ENCODE measurements at places on chromosomes 12 and 14.

- peak; percentile 81 for DNase-seq
Observed at GRCh38 chr14:49865431-49865859, 12.9 kb upstream of the NEMF start.

DNA sequence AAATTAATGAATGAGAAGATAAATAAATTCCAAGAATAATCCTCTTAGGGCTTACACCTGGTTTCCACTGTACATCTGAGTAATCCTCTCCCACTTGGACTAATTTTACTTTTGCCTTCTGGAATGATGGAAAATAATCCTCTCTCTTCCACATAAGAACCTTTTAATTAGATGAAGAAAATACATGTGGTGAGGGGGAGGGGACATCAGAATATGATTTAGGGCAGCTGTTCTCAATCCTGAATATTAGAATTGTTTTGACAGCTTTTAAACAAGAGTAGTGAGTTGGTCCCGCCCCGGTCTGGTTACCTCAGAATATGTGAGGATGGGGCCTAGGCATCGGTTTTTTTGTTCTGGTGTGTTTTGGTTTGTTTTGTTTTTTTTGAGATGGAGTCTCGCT lies 51.5 kb downstream of the HECTD4 start:
- no peak for DNase-seq

DNA sequence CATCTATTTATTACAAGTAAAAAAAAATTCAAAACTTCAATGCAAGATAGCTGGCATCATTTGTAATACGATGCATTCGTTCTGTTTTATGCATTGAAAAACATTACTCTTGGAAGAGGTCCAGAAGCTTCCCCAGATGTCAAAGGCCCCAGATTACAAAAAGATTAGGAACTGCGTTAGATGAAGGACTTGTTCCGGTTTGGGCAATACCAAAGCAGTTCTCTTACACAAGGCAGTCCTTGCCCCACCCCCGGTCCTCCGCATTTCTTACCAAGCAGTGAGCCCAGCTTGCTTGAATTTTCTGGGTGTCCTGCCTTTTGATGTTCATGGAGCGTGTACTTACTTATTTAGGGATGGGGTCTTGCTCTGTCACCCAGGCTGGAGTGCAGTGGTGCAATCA lies 4.8 kb upstream of the HVCN1 start:
- DNase-seq, result no peak

DNA sequence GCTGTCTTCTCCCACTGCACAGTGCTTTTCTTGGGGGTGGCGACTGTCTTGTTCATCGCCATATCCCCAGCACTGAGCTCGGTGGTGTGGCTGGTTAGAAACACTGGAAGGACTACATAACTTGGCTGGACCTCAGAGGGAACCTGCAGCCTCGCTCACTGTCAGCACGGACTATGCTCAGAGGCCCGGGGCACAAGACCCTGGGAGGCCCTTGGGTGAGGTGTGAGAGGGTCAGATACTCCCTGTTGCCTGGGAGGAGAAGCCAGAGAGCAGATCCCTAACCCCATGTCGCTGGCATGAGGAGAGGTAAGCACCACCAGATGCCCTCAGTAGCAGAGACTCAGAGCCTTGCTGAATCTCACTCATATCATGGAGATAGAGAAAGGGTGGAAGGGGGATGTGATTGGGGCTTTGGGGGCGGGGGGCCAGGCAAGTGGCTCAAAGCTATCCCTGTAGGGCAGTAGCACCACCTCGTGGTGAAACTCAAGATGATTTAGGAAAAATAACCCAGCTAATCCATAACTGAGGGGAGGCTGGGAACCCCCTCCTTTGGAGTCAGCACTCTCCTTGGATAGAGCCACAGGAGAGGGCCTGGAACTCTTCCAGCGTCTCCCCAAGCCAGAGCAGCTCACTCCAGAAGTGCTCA lies 18.7 kb upstream of the HDAC7 start:
- no peak for DNase-seq

GRCh38 chr12:121388421-121388981 lies 11.4 kb upstream of the RNF34 start:
- DNase-seq, result no peak

GRCh38 chr12:116376354-116377193 lies 99.1 kb upstream of the MED13L start:
- peak; percentile 17 for DNase-seq

DNA sequence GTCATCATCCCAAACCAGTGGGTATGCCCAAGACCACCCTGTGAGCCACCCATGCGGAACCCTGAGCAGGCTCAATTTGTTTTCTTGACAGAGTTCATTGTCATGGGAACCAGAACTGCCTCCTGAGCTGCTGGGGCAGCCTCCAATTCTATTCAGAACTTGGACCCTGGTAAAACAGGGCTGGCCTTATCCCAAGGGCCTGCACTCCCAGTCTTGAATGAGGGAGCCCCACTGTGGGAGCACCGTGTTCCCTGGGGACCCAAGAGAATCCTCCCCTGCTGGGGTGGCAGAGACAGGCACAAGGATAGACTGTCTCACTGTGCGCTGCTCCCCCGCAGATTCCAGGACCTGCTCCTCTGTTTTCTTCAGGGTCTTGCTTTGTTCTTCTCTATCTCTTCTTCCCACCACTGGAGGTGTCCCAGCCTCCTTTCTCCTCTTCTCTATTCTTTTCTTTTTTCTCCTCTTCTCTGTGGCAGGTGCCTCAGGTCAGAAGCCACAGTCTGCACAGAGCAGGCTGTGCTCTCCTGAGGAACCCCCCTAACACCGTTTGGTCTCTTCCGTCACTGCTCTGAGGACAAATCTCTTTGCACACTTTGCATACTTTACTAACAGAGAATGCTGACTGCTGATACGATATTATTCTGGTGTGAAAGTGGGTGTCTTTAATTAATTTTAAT lies 31.2 kb upstream of the CHPT1 start:
- no peak for DNase-seq

DNA sequence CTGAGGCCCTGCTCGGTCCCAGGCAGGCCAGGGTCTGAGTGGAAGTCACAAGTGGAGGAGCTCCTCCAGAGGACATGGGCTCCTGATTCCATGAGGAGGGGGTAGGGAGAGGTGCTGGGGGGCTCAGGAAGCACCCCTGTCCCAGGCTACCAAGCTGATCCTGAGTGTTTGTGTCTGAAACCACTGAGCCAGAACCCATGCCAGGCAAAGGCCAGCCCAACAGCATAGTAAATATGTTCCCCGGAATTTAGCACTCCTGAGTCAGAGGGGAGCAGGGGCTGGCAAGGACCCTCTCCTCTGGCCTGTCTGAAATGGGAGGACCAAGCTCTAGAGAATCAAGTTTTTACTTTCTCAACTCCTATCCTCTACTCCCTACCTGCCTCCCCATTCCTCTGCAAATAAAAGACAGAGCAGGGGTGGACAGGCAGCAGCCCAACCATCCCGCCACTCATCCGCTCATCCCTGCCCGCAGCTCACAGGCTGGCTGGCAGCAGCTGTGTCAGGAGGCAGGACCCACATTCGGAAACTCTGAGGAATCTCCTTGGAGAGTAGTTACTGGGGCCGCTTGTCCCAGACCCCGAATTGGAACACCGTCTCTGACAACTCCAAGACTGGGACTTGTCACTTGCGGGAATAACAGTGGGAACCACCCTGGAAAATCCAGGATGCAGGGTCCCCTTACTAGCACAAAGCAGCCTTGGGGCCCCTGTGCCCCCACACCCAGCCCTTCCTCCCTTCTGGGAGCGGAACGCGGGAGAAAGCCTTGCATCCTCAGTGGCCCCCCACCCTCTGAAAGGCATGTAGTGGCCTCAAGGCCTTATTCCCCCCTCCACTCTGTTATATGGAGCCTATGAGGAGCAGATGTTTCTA lies 102.5 kb downstream of the ZFP36L1 start:
- no peak for DNase-seq

- DNase-seq, result no peak
Observed at GRCh38 chr12:69898236-69898635, 73.2 kb downstream of the MYRFL start.

- no peak for DNase-seq
Observed at GRCh38 chr12:121983536-121984210, 38.0 kb upstream of the BCL7A start.

DNA sequence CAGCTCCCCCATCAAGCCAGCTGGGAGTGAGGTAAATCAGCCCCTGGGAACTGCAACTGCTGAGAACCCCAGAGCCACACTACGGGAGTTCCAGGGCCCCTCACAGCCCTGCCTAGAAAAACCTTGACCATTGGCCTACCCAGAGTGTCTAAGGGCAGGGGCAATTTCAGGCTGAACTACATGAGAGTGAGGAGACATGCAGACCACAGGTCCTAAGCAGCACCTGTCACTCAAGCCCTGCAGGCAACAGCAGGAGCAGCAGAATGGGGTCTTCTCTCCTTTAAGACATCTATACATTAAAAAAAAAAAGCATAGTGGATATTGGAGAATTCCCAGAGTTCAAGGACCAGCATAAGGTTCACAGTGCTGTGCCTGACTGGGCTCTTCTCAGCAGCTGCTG lies 4.9 kb downstream of the NCKAP5L start:
- DNase-seq, result no peak

DNA sequence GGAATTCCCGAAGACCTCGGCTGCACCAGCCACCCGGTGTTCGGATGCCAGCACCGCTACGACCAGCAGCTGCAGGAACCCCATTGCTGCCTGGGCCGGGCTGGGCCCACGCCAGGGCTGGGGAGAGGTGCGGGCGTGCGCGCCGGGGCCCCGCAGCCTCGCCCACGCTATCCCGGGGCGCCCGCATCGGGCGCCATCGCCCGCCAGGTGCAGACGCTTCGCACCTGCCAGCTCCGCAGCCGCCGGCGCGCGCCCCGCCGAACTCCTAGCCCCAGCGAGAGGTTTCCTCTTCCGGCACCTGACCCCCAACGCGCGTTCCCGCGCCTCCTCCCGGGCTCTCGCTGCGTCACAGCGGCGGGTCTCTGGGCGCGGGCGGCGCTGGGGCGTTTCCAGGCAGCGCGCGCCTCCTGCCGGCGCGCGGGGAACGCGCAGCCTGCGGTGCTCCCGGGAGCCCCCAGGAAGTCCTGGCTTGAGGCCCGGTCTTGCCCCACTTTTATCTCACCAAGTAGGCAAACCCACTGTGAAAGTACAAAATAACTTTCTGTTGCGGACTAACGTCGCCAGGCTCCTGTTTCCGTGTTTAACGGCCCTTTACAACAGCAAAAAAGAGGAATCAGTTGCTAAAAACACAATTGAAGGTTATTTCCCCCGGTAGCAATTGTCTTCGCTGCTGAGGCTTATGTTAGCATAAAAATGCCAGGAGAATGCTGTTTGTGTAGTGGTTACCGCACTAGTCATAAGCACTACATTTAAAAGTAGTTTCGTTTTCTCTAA lies at the start of gene TM7SF3:
Gene TM7SF3, minus strand, starts transcription at position 300 of the 774 bp plus-strand sequence. Its CDS starts 216 bp downstream, at position 84.
- peak; percentile 82 for DNase-seq

DNA sequence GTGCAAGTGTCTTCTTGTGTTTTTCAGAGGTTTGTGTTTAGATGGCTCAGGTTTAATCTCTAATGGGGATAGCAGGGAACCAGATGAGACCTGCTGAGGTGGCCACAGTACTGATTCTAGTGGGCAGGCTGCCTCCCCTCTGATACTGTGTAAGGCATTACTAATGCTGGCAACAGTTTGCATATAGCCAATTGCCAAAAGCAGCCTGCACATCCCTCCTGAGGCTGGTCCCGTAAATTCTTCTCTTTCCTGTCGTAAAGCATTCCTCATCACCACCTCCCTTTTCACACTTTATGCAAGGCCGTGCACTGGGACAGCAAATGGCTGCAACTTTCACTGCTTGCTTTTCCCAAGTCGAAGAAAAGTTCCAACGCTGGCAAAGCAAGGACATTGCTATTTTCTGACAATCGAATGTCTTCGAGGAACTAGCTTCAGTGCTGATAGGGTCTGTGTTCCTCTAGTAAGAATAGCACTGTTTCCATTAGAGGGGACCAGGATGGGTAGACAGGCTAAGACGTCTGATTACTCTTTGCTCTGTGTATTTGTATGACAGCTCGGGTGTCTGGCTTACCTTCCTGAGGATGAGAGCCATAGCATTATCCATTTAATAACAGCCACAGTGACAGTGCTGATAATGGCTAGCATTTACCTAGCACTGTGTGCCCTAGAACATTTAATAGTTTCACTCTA lies 178.2 kb upstream of the HIF1A start:
- DNase-seq, result no peak

- peak; percentile 30 for DNase-seq
Observed at GRCh38 chr12:104457746-104458693, 1.3 kb downstream of the CHST11 start.

DNA sequence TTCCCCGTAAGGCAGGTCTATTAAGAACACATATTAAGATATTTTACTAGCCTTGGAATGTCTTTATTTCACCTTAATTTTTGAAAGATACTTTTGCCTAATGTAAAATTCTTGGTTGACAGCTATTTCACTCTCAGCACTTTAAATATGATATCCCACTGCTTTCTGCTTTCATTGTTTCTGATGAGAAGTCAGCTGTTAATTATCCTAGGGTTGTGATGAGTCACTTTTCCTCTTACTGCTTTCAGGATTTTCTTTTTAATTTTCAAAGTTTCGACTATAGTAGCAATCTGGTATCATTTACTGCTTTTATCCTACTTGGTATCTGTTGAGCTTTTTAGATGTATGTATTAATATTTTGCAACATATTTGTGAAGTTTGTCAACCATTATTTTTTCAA lies 578.9 kb upstream of the ATP2B1 start:
- no peak for DNase-seq

DNA sequence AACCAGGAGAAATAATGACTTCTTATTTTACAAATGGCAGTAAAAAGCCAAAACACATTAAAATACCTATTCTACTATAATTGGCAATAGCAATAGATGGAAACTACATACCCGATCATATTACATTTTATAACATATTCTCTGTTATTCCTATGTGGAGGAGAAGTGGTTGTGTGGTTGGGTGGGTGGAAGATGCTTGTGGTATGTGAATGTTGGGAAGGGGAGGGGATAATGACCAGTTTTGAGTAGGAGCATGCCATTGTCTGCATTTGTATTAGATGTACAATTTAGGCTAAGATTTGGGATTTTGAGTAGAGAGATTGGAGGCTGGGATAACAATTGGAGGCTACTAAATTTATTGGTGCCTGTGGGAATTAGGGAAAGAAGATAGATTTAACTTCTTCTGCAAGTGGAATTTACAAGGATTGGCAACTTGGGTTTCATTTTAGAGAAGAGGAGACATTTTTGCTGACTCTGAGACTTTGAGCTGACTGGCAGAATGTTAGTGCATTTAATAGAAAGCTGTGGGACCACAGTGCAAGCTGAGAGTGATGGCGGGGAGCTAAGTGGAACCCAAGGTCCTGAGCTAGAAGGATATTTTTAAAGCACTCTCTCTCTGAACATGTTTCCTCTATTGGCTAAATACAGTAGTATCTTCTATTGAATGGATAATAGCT lies 65.2 kb downstream of the SLC16A7 start:
- no peak for DNase-seq

GRCh38 chr14:97458661-97459579 lies 661.7 kb downstream of the VRK1 start:
- DNase-seq, result peak; percentile 94

- peak; percentile 13 for DNase-seq
Observed at GRCh38 chr12:18502422-18502968, 235.3 kb downstream of the PLCZ1 start.

DNA sequence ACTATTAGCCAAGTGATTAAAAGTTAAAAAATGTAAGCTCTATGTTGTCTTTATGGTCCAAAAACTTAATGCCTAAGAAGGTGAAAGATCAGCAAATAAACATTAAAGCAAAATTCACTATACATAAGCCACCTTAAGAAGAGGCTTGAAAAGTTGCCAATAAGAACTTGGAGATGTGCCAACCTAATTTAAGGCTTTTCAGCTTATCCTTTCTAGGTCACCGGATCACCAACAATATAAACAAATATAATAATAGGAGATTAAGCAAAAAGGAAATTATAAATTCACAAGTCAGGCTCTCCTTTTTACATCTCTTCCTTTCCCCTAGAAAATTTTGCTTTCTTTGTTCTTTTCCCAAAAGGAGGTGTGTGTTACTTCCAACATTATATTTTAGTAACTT lies 30.9 kb downstream of the SLC2A3 start:
- peak; percentile 58 for DNase-seq

Measured in DMS79 treated with DMSO at 0.1 percent for 48 hours (cell line).